ENCODE measurements at places on chromosomes 5 and 9. TPM values are rescaled to one million over a fixed set of nuclear protein-coding genes. Genes with fewer than 3 reads are reported as not detected.

GRCh38 chr5:40555886-40556285 lies 123.8 kb upstream of the PTGER4 start:
- no peak for DNase-seq
- H3K36me3 ChIP-seq = no peaks in the 10 kb centered on the region
- H3K4me3 ChIP-seq = no peak overlapping the region
- H3K4me1 ChIP-seq = no peaks in the 10 kb centered on the region

DNA sequence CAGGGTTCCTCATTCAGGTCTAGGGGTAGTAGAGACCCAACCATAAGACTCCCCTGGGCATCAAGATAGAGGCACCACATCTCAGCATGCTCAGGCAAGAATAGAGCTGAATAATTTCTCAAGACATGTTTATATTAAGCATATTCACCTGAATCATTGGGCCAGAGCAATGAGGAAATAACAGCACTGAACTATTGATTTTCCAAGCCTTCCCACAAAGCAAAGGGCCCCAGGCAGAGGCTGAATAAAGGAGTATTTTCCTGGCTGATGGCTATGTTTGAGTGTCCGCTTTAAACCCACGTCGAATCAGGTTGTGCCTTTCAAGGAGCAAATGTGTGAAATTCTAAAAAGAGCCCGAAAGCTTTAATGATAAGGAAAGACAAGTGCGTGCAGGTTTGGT lies 129.2 kb downstream of the HSD17B3 start:
- peaks cover 31% of the 10 kb centered on the region for H3K27me3 ChIP-seq
- no peaks in the 10 kb centered on the region for H3K36me3 ChIP-seq

GRCh38 chr9:117278471-117279035 lies 136.3 kb downstream of the ASTN2 start:
- no peaks in the 10 kb centered on the region for H3K36me3 ChIP-seq
- H3K4me1 ChIP-seq = no peaks in the 10 kb centered on the region
- peak; percentile 26 for DNase-seq
- no peaks in the 10 kb centered on the region for H3K27me3 ChIP-seq
- H3K27ac ChIP-seq = no peak overlapping the region

- no peaks in the 10 kb centered on the region for H3K4me1 ChIP-seq
- no peak for DNase-seq
- H3K27me3 ChIP-seq = no peaks in the 10 kb centered on the region
- no peak overlapping the region for H3K27ac ChIP-seq
- H3K36me3 ChIP-seq = no peaks in the 10 kb centered on the region
- no peak overlapping the region for H3K4me3 ChIP-seq
Measured at GRCh38 chr5:67360047-67360446, 163.4 kb upstream of the CD180 start.

DNA sequence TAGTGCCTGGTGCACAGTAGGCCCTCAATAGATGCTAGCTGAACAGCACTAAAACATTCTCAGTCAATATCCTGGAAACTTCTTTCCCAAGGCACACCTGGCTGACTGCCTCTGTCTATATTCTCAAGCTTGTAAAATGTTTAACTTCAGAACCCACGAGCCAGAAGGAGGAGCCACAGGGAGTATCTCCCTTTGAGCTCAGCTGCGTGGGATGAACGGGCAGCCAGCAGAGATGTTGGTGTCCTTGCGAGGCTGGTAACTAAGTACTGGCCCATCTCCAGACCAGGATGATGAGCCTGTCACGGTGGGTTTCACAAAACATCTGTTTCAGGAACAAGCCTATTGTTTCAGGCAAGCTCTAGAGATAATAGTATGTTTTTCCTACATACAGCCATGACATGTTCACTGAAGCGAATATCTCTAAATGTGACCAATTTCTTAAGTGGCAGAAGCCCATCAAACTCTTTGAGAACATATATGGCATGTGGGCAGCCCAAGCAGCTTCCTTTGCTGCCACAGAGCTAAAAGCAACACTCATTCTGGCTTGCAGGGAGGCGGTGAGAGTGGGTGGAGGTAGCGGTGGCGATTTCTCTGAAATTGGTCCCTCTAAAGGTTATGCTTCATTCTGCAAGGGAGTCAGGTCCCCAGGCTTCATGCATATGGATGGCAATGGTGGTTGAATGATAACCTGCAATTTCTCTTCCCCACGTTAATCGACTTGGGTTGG lies 206.2 kb downstream of the TTLL11 start:
- H3K27ac ChIP-seq = no peak overlapping the region
- DNase-seq = peak; percentile 48
- no peak overlapping the region for H3K4me3 ChIP-seq
- no peaks in the 10 kb centered on the region for H3K36me3 ChIP-seq
- peaks cover 22% of the 10 kb centered on the region for H3K4me1 ChIP-seq

Gene GARIN3
- total RNA-seq = not detected

Gene SARDH
- total RNA-seq = 1.0 TPM

Measured in A673 (cell line).